Chondrocyte (in vitro differentiated cells): ENCODE measurements at places on chromosomes 6 and 20.
A peak's percentile ranks its signal among the peaks of the same experiment; 100 is the strongest.

DNA sequence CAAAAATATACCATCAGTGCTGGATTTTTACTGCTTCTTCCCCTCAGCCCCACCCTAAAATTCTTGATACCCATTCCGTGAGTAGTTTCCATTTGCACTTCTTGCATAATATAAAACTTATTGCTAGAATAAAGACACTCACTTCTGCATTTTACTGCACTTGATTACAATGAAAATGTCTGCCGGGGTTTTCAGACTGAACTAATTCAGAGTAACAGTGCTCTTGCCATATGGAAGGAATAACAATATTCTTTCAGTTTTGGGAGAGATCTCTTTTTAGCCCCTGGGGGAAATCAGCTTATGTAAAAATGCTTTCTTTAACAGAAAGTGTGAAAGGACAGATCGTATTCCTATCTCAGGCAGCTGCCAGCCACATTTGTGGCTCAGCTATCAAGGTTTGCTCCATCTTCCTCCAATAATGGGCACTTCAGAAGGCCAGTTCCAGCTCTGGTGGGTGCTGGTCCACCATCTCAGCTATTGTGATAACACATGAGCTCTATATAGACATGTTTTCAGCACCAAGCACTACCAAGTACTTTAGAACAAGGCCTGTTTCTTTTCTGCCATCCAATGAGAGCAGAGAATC is 8.9 kb downstream of the SMLR1 start:
- DNase-seq, result no peak

GRCh38 chr20:35398660-35399144 is 13.1 kb downstream of the UQCC1 start:
- DNase-seq, result no peak

DNA sequence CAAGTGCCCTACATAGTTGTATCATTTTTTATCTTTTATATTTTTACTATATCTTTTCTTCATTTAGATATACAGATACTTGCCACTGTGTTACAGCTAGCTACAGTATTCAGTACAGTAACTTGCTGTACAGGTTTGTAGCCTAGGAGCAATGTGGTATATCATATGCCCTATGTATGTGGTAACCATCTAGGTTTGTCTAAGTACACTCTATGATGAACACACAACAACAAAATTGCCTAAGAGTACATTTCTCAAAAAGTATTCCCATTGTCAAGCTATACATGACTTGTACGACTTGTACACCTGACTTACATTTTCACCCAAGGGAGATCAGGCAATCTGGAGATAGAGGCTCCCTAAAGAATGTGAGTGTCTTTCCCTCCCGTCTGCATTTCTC is 8.2 kb downstream of the ELOVL5 start:
- DNase-seq, result no peak

DNA sequence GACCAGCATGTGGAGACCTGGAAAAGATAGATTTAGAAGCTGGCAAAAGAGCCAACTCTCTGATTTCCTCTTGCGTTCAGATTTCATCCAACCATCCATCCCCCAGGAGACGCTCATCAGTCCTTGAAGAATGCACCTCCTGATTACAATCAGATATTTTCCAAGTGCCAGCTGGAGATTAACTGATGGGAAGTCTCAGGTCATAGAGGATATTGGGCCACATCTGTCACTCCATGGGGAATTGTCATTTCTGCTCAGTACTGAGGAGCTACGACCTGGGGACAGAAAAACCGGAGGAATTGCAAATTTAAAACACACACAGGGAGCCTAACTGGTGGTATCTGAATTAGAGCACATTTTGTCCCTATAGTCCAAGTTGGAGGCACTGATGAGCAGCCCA is 496.2 kb upstream of the SULF2 start:
- DNase-seq, result no peak

- DNase-seq, result no peak
Observed at GRCh38 chr6:132817554-132818403, 3.4 kb downstream of the RPS12 start.

DNA sequence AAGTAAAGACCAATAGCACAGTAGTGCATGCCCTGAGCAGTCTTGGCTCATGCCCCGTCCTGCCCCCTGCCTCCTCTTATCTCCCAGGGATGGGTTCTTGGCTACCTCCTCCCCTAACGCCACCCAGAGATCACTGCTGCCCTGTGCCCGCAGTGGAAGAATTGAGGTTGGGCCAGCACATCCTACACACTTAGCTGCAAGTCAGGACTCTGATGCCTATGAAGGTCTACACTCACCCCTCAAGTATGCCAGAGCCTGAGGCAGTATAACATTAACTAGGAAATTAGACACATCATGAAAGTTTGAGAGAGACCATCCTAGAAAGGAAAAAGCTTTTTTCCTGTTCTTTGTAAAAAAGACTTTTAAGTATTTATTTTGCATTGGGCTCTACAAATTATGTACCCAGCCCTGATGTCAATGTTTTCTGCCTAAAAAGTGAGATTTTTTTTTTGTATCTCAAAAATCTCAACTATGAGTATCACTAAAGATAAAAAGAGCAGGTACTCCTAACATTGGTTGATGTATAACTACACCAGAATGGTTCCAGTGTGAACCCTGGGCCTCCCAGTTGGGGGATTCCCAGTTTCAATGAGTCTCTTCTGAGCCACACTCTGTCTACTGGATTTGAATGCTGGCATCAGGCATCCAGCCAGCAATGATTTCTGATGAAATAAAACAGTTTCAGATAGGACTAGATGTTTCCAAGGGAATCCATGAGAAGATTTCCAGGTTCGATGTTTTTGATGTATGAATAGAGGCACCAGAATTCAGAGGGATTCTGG is 115.4 kb downstream of the ISM1 start:
- no peak for DNase-seq

- DNase-seq, result no peak
Observed at GRCh38 chr6:31669676-31670075, at the start of gene LY6G5B. TSS of gene LY6G5B (plus strand) at chr6:31669976. CDS start at chr6:31670951, 975 bp downstream.

DNA sequence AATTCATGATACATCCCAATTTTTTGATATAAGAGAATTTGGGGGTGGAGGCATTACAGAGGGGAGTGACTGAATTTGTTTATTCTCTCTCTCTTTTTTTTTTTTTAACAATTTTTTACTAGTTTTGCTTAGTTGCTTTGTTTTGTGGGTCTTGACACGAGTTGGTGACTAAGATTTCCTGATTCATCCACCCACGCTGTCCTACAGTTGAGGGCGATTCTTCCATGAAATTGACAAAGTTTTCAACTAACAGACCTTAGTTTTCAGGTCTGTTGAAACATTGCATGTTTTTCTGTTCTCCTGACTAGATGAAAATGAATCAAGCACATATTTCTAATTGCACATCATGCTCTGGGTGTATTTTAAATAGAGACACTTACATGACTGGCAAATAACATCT is 613.8 kb downstream of the TFAP2B start:
- DNase-seq, result no peak

GRCh38 chr6:53879608-53880007 is 84.8 kb downstream of the LRRC1 start:
- DNase-seq, result no peak

GRCh38 chr6:24768361-24768760 is 6.4 kb upstream of the GMNN start:
- no peak for DNase-seq

DNA sequence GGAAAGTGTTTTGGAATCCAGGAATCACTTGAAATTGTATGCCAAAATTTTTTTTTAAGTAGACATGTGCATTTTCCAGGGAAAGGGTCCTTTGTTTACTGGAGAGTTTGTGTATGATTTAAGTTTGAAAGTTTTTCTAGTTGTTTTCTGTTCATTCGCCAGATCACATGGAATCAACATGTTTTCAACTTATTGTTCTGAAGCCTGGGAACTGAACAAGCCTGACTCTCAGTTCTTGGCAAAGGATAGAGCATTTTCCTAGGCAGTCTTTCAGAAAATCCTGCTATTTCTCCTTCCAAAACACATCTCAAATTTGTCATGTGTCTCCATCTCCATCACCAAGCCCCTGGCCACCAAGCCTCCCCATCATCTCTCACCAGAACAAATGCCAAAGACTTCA is 374.8 kb downstream of the MAFB start:
- DNase-seq, result no peak

DNA sequence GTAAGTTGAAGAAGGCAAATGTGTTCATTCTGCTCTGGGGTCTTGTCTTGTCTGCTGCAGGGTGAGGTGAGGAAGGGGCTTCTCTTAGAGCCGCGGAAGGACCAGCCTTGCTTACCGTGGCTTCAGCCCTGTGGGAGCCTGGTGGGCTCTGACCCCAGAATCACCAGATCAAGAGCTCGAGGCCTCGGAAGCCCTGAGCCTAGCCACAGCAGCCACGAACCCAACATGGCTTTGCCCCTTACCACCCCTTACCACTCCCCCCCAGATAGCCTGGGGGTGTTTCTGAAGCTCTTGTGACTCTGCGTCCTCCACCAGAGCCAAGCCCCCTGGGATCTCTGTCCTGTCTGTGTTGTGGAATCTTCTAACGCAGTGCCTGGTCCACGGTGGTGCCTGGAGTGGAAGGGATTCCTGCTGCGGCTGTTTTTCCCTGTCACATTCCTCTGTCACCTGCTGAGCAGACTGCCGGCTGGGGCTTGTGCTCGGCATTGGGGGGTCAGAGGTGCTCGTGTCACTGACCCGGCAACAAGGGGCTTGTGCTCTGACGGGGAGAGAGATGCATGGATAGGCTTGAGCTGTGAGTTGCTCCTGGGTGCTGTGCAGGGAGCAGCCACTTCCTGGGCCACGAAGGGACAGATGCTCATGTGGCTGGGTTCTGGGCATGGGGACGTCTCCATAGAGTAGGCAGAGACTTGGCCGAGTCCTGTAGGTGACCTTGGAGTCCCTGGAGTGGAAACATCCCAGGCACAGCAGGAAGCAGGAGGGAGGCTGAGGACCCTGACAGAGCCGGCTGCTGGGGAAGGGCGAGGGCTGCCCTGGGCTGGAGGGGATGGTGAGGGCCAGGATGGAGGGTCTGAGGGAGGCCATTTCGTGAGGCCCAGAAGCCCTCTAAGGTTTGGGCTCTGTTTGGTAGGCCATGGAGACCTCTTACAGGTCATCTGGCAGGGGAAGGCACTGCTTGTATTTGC is 316.0 kb downstream of the QKI start:
- DNase-seq, result no peak

GRCh38 chr6:159152782-159153181 is 16.4 kb upstream of the FNDC1 start:
- no peak for DNase-seq

DNA sequence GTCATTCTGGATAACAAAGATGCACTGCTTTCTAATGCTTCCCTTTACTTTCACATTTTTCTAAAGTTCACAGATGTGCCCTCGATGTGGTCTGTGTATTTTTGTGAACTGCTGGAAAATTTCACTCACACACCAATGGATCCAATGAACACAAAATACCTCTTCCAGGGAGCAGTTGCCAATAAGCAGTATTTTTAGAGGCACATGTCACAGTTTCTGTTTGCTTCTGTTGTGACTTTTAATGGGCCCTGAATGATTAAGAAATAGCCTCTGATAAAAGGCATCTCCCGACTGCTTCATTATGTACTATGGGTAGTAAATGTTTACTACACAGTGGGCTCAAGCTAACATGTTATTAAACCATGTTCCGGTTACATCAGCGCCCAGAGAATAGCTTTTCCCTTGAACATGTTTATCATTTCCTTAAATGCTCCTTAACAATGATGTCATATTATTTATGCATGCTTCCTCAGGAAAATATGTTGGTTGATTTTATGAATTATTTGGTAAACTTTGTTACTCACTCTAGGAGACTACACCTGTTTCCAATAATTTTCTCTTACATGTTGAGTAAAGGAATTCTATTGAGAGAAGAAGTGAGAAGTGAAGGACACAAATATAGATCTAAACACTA is 188.0 kb downstream of the KCNQ5 start:
- no peak for DNase-seq

DNA sequence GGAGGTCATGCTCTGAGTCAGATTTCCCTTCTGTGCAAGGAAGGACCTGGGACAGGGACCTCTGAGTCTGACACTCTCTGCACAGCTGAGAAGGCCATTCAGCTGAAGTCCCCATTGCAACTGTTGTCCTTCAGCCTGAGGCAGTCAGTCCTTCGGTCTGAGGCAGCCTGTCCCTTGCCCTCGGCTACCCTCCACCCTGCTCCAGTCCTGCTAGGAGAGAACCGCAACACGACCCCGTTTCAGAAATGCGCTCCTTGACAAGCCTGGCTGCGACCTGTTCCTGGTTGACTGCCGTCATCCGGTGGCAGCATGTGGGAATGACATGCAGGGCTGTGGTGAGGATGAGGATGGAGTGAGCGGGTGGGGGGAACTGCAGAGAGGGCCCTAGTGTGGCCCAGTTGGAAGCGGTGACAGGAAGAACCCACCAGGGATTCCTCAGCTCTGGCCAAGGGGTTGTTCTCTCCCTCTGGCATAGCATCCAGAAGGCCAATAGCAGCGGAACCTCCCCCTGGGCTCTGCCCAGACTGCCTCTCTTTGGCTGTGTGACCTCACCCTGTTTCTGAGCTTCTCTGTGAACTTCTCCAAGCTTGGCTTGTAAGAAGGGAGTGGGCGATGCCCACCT is 40.3 kb upstream of the ANGPT4 start:
- DNase-seq, result peak; percentile 68

DNA sequence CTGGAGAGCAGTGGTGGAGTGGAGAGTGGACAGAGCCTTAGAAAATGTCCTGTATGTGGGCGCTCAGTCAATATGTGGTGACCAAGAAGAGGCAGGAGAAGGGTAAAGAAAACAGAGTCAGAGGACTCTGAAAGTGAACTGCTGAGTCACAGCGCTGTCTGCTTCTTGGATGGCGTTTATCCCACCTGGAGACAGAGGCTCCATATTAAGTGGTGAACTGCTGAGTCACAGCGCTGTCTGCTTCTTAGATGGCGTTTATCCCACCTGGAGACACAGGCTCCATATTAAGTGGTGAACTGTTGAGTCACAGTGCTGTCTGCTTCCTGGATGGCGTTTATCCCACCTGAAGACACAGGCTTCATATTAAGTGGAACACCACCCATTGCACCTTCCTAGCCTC is 119.3 kb upstream of the RALGAPA2 start:
- no peak for DNase-seq

GRCh38 chr6:167296902-167297301 is 5.8 kb downstream of the UNC93A start:
- DNase-seq, result no peak

GRCh38 chr20:54585217-54585616 is 109.8 kb downstream of the DOK5 start:
- no peak for DNase-seq

GRCh38 chr20:37796121-37796520 is 102.3 kb downstream of the CTNNBL1 start:
- DNase-seq, result no peak

DNA sequence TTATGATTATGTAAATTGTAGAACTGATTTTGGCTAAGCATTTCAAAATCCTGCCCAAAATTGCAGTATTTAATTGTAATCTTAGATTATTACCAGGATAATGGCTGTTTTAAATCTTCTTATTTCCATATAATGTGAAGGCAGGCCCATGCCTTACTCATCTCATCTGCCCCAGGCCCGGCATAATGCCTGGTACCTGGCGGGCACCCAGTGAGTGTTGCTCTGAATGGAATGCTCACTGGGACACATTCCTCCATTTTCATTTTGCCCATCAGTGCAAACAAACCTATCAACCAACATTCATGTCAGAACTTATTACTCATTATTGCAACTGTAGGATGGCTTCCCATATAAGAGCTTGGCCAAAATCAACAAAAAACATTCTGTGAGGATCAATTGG is 22.8 kb downstream of the SAMD5 start:
- no peak for DNase-seq
